ENCODE measurements at places on chromosomes 11 and 22. TPM values are rescaled to one million over a fixed set of nuclear protein-coding genes. Genes with fewer than 3 reads are reported as not detected.

The A4GALT gene
- 0.92 TPM for total RNA-seq

The GAB4 gene
- total RNA-seq, result not detected

The ASPHD2 gene
- 15.5 TPM for total RNA-seq

The F2 gene
- total RNA-seq, result not detected

The CDC45 gene
- total RNA-seq, result 1.8 TPM

The MAFF gene
- 2.5 TPM for total RNA-seq

The VWCE gene
- total RNA-seq, result 1.4 TPM

The OR52I1 gene
- total RNA-seq, result not detected

The FCHSD2 gene
- 66.2 TPM for total RNA-seq

The SYCE3 gene
- not detected for total RNA-seq

The P2RX6 gene
- total RNA-seq, result 1.2 TPM

The PAX6 gene
- total RNA-seq, result 14.8 TPM

The CYB561A3 gene
- 12.7 TPM for total RNA-seq

The SLCO2B1 gene
- total RNA-seq, result 18.0 TPM
